ENCODE measurements at places on chromosomes 12 and 14.
A peak's percentile ranks its signal among the peaks of the same experiment; 100 is the strongest.

DNA sequence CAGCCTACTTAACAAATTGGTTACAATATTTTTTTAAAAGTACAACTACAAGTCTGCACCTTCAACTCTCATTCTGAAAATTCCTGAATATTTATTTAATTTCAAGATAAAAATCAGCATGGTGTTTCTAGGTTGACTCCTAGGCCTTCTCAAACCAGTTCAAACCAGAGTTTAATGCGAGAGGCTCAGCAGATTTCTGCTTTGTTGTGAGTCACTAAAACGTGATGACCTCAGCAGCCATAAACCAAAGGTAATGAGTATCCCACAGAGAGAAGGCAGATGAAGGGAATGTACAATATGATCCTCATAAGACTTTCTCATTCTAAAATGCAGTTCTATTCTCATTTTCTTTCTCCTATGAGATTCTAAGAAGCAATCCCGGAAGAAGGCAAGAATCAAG is 1.5 kb downstream of the PRDM4 start:
- peaks cover 26% of the 10 kb centered on the region for H3K36me3 ChIP-seq
- H3K27me3 ChIP-seq = no peaks in the 10 kb centered on the region
- DNase-seq = peak; percentile 96
- peak overlapping the region; percentile 89 for H3K27ac ChIP-seq
- peaks cover 11% of the 10 kb centered on the region for H3K4me1 ChIP-seq

DNA sequence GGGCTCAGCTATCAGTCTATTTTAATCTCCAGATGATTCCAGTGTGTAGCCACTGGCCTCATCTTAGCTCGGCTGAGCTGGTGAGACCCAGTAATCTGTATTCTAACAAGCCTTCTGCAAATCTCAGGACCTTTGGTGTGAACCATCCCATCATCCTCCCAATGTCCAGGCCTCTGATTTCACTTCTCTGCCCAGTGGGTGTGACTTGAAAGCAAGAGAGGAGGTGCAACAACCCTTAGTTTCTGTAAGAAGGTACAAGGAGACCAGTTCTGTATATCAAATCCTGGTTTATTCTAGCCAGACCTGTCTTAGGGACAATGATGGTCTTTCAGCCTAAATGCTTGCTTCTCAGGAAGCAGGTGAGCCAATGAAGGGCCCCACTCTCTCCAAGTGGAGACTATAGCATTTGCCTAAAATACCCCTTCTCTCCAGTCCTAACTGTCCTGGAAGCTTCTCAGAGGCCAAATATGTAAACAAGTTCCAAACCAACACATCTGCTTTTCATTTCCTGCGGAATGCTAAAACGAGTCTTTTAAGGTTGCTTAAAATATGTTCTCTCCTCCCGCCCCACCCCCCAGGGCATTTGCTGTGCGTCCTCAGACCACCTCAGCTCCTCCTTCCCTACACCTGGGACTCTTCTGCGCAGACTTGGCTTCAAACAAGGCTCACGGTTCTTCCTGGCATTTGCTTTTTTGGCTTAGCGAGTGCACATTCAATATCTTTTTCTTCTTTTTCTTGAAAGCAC is 78.4 kb upstream of the FUT8 start:
- H3K36me3 ChIP-seq = no peaks in the 10 kb centered on the region
- peak overlapping the region; percentile 32 for H3K4me3 ChIP-seq
- H3K4me1 ChIP-seq = peaks cover 49% of the 10 kb centered on the region
- no peaks in the 10 kb centered on the region for H3K27me3 ChIP-seq
- H3K27ac ChIP-seq = peak overlapping the region; percentile 50
- DNase-seq = peak; percentile 83

- no peaks in the 10 kb centered on the region for H3K27me3 ChIP-seq
- H3K4me1 ChIP-seq = no peaks in the 10 kb centered on the region
- no peak overlapping the region for H3K27ac ChIP-seq
- H3K36me3 ChIP-seq = no peaks in the 10 kb centered on the region
These were observed 517.1 kb downstream of the PRKD1 start for GRCh38 chr14:29410581-29410980.

- DNase-seq = peak; percentile 99
- peak within 1 kb of the TSS; percentile 67 for H3K27ac ChIP-seq
- no peaks in the 10 kb centered on the region for H3K36me3 ChIP-seq
- no peaks in the 10 kb centered on the region for H3K27me3 ChIP-seq
- H3K4me1 ChIP-seq = peaks cover 59% of the 10 kb centered on the region
- no peak within 1 kb of the TSS for H3K4me3 ChIP-seq
These were observed at the start of gene KRT80 for GRCh38 chr12:52191841-52192791. KRT80 (minus strand) TSS chr12:52192014; CDS start chr12:52191902, 112 bp downstream.

GRCh38 chr12:48997719-48998496 is 1.3 kb downstream of the DDN start:
- H3K27ac ChIP-seq = no peak overlapping the region
- H3K4me3 ChIP-seq = peak overlapping the region; percentile 60
- H3K27me3 ChIP-seq = no peaks in the 10 kb centered on the region
- no peak for DNase-seq

- no peak for DNase-seq
- no peaks in the 10 kb centered on the region for H3K27me3 ChIP-seq
- H3K4me1 ChIP-seq = peaks cover 16% of the 10 kb centered on the region
- H3K36me3 ChIP-seq = no peaks in the 10 kb centered on the region
These were observed 6.4 kb upstream of the RABGGTA start for GRCh38 chr14:24277606-24278321.

All from GM23248 (cell line).